ENCODE measurements at places on chromosomes 2 and 18. TPM values are rescaled to one million over a fixed set of nuclear protein-coding genes. Genes with fewer than 3 reads are reported as not detected.

DNA sequence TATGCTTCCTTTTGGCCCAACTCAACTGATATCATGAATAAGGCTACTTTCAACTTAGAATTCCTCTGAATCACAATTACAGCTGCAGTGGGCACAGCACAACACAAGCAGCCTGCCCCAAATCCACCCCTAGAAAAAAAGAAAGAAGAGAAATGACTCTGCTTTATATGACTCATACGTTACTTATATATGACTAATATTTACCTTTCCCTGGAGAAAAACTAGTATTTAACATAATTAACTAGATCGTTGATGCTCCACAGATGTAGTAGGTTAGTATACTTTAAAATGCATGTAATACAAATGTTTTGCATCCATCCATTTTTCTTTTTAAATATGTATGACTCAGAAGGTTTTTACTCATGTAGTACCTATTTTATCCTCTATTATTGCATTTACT is 133.3 kb upstream of the UNC80 start:
- DNase-seq, result peak; percentile 73

- peak; percentile 79 for DNase-seq
These were observed 112.8 kb upstream of the MAP3K20 start for GRCh38 chr2:172962824-172963223.

GRCh38 chr2:75862547-75862946 is 151.8 kb upstream of the GCFC2 start:
- DNase-seq, result no peak

- no peak for DNase-seq
These were observed 2.4 kb downstream of the EVX2 start for GRCh38 chr2:176081376-176081836.

- DNase-seq, result peak; percentile 80
These were observed 105.4 kb downstream of the KCNH7 start for GRCh38 chr2:162732946-162733698.

The UGT1A4 gene
- total RNA-seq, result 0.14 TPM

The ABCG8 gene
- total RNA-seq, result not detected

The OR6B2 gene
- not detected for total RNA-seq

The CDH20 gene
- not detected for total RNA-seq

The PTPRN gene
- total RNA-seq, result not detected

Measured in mammary epithelial cell (primary cell).